ENCODE measurements at places on chromosomes 2 and 18.

DNA sequence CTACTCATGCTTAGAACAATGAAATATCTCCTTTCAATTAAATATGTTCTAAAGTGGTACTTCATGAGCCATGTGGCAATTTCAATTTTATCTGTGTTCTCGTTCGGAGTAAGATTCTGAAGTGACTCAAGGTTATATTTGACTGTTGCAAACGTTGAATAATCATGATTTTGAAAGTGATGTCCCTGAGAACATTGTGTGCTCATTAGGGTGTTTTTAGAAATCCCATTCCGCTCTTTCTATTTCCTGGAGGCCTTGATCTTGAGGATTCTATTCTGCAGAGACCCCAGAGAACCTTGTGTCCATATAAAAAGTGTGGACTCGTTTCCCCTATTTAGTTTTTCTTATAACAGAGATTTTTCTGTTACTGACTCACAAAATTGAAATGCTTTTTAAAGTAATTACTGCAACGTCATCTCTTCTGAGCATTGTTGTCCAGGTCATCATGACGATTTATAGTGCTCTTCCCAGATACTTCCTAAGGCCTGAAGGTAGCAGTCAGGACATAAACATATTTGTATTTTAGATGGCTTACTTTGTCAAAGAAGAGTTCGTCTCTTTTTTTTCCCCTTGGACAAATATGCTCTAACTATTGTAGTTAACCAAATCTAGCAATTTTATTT lies 27.2 kb downstream of the IL1R2 start:
- DNase-seq, result peak; percentile 60

GRCh38 chr2:23637011-23637778 lies 252.2 kb downstream of the KLHL29 start:
- peak; percentile 88 for DNase-seq

- peak; percentile 31 for DNase-seq
These were observed 15.9 kb downstream of the SMAD7 start for GRCh38 chr18:48934723-48935432.

DNA sequence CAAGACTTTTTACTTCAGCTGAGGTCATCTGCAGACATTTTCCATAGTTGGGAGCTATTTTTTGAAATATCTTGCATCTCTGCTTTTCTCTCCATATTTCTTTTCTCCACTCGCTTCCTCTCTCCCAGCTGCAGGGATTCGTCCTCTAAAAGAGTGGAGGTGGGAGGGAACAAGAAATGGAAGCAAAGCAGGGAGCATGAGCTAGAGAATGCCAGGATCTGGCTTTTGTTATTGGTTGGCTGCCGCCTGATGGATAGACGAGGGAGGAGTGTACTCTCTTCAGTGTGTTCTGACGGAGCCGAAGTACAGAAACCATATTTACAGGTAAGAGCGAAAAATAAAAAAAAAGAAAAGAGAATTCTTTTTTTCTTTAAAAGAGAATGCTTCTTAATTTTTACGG lies at the start of gene CSRNP3:
Gene CSRNP3, plus strand, starts transcription at position 282 of the 400 bp plus-strand sequence. CDS start 125,368 bp downstream, outside the sequence.
- DNase-seq, result peak; percentile 83

DNA sequence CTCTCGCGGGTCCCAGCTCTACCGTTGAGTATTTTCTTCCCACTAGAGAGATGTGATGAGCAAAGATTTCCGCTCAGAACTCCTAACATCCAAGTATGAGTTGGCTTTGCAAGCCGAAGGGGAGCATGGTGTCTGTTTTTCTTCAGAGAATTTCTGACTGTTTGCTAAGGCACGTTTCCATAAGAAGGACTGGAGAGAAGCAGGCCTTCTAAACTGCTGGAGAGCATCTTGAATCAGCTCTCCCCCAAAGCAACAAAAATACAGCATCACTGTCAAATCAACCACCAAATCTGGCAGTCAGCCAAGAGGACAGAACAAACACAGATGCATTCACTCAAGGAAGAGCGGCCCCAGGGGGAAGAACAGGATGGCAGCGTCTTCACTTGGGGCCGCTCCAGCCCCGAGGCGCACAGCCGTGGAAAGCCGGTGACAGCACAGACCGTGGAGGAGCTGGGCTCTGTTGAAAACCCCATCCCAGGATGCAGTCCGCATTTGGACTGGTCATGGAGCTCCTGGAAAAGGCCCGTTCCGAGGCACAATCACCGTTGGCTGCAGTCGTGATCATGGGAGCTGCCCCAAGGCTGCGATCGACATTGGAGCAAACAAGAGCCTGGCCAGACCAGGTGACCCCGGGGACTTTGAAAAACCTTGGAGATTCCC lies 101.4 kb downstream of the NFATC1 start:
- DNase-seq, result peak; percentile 92

- DNase-seq, result no peak
These were observed 52.6 kb downstream of the CXCR4 start for GRCh38 chr2:136065384-136065783.

- no peak for DNase-seq
These were observed 26.3 kb downstream of the B4GALT6 start for GRCh38 chr18:31657823-31658669.

DNA sequence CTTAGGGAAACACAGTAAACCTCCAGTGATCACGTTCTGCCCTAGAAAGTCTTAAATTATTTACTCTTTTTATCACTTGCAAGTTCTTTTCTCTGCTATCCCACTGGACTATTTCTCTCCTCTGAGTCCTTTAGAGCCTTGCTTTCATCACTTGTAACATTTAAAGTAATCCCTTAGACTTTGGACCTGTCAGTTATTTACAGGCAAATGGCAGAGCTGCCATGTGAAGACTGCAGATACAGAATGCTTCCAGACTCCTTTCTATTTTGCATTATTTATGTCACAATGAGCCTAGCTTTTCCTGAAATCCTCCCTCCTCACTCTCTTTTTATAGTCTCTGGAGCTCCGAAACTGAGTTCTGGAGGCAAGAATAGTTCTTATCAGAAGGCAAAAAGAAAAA lies 325.6 kb upstream of the TRIB2 start:
- no peak for DNase-seq

- no peak for DNase-seq
These were observed 159.3 kb downstream of the CAPN13 start for GRCh38 chr2:30647752-30648457.

GRCh38 chr18:22465859-22466457 lies 48.2 kb upstream of the CTAGE1 start:
- DNase-seq, result peak; percentile 98

- DNase-seq, result no peak
These were observed 10.9 kb downstream of the POLI start for GRCh38 chr18:54280220-54280569.

DNA sequence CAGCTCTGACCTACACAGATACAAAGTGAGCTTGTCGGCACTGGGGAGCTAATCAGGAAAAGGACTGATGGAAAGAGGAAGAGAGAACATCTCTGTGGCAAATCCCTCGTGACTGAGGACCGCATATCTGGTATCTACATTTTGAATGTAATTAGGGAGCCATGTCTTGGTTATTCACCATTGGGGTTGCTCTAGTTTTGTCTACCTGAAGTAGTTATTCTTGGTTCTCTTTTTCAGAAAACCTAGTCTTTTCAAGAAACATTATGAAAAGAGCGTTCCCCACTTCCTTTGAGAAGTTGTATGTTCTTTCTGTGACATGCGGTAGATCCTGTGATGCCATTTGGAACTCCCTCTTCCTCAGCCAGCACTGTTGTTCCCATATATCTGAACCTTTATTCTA lies 104.4 kb downstream of the DOCK10 start:
- no peak for DNase-seq

- no peak for DNase-seq
These were observed 49.6 kb upstream of the KLF7 start for GRCh38 chr2:207215308-207215707.

DNA sequence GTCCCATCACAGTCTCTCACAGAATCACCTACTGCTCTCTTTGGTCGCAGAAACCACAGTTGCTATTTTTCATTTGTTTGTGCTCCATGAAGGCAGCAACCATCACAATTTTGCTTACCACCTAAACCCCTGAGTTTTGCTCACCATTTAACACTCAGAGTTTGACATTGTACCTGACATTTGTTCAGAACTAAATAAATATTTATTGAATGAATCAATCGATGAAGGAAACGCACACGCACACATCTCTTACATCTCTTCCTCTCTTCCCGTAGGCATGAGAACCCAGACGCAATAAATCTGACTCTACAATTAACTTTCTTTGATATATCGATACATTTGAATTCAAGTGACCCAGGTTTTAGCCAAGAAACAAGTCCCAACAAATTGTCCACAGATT lies 105.5 kb upstream of the RNF152 start:
- DNase-seq, result no peak

GRCh38 chr2:36455011-36455410 lies 99.4 kb downstream of the CRIM1 start:
- no peak for DNase-seq

DNA sequence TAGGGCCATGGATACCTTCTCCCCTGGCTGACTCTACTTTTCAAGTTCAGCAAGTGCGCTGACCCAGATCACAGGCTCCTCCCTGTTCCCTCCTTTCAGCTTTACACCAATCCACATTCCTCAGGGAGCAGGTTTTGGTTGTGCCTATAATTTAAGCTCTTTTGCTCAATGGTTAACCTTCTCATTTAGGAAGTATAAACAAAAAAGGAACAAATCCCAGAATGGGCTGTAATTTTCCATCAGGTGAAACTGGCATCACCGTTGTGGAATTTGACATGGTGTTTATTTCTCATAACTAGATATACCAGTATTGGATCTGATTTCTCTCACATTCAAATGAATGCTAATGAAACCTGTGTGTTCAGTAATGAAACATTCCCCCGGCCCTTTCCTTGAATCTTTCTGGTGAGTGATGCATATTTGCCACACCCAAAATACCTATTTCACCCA lies 13.6 kb downstream of the STRN start:
- DNase-seq, result no peak

- peak; percentile 92 for DNase-seq
These were observed 10.4 kb upstream of the LRRFIP1 start for GRCh38 chr2:237616734-237617586.

DNA sequence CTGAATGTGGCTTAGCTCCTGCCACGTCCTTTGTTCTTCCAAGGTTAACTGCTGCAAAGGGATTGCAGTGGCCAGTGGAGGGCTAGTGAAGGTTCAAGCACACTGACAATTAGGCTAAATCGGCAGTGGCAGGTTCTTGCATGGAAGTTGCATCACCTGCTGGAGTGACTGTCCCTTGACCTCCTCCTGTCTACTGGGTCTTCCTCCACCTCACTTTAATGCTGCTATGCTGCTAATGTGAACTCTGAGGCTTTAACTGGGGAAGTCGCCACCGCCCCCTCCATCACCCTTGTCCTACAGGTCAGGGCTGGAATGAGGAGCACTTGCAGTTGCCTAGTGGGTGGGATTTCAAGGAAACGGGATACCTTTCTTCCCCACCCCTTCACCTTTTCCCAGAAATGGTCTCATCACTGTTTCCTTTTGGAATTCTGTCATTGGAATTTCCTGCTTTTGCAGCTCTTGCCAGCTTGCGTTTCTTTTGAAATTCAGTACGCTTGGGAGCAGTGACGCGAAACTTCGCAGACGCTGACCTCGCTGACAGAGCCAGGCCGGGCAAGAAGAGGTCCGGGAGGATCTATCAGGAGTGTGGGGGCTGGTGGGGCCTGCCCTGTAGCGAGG lies 150.3 kb downstream of the SH3RF3 start:
- DNase-seq, result peak; percentile 63

DNA sequence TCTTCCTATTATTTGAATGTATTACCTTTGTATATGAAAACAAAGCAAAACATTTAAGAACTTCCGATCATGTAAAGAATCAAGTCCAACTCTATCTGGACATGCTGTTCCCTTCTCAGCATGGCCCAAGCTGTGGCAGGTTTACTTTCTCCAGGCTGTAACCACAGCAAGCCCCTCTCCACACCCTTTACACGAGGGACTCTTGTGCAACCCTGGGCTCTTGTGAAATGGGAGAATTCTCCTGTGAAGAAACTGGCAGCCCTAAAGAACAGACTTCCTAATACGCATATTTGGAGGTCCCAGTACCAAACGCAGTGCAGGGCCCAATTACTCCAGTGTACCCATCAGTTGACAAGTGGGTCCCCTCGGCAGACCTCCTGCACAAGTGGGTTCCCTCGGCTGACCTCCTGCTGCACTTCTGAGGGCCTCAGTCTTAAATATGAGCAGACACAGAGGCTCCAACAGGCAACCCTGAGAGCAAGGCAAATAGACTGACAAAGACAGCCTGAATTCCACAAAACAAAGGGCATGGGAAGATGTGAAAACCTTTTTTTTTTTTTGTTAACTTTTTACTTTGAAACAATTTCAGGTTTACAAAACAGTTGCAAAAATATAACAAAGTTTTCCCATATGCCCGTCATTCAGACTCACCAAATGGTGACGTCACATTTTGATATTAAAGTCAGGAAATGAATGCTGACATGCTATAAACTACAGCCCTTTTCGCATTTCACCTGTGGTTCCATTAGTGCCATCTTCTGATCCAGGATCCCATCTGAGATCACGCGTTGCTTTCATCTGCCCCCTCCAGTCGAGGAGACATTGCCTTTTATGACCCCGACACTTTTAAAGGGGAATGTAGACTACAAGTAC lies 78.2 kb downstream of the FBXO15 start:
- no peak for DNase-seq

DNA sequence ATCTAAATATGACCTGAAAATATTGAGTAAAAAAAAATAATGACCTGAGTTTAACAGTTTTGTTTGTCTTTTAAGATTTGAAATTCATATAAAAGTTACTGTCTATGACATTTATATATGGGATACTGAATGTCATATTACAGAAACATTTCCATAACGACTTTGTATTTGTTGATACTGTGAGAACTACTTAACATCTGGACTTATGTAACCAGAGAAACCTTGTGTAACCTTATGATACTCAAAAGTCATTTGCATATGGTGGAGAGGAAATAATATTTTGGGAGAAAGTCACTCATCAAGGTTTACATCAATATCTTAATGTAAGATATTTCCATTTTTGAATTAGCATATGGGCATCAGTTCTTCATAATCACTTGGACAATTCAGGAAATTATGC lies 12.6 kb downstream of the MFSD6 start:
- no peak for DNase-seq

- no peak for DNase-seq
These were observed 261.3 kb upstream of the STON1 start for GRCh38 chr2:48268671-48269070.

DNA sequence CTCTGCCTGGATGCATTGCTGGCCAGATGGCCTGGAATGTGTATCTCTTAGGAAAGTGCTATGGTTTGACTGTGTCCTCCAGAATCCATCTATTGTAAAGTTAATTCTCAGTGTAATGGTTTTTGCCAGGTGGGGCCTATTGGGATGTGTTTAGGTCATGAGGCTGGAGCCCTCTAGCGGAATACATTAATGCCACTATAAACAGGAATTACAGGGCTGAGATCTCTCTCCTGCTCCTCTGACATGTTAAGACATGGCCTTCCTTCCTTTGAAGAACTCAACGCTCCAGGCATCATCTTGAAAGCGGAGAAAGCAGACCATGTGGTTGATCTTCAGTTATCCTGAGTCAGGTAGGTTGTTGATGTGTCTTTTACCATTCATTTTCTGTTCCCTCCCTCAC lies 276.4 kb downstream of the RPIA start:
- DNase-seq, result no peak

- DNase-seq, result no peak
These were observed 134.1 kb downstream of the CAPN13 start for GRCh38 chr2:30673127-30673526.
